Cerebellum (tissue), 4 donors: ENCODE measurements at places on chromosomes 13 and 19.

- no peak for DNase-seq
Observed at GRCh38 chr13:23289917-23290357, 109.2 kb downstream of the SGCG start.

GRCh38 chr13:32989942-32990341 is 26.3 kb upstream of the KL start:
- DNase-seq, result no peak

GRCh38 chr13:109615721-109616420 is 170.5 kb downstream of the IRS2 start:
- no peak for DNase-seq

- no peak for DNase-seq
Observed at GRCh38 chr13:112333756-112334543, 42.2 kb upstream of the SPACA7 start.

GRCh38 chr19:45322311-45322710 is 364 bp downstream of the CKM start:
- DNase-seq, result no peak

- no peak for DNase-seq
Observed at GRCh38 chr19:49932041-49932451, 2.7 kb upstream of the NUP62 start.

GRCh38 chr19:45177817-45178261 is at the start of gene TRAPPC6A:
TRAPPC6A (minus strand) TSS chr19:45178237; CDS start chr19:45178218, 19 bp downstream.
- DNase-seq, result no peak

GRCh38 chr13:72412481-72412880 is 314.9 kb downstream of the MZT1 start:
- no peak for DNase-seq

DNA sequence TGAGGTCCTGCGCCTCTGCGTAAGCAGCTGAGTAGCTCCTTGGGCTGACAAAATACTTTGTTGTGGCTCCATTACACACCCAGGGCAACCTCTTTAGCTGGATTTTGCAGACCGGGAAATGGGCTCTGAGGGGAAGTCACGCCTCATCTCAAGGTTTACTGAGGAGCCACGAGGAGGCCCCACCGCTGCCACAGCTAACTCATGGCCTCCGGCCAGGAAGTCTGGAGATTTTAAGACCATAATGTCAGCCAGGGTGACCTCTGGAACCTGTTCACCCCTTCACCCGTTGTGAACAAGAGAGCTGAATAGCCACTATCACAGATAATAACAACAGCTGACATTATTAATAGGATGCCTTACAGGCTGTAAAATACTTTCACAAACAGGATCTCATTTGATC is 351.3 kb upstream of the TMTC4 start:
- no peak for DNase-seq

- DNase-seq, result no peak
Observed at GRCh38 chr13:31790992-31791391, 51.7 kb downstream of the RXFP2 start.

GRCh38 chr13:106774621-106775020 is 206.7 kb upstream of the ARGLU1 start:
- DNase-seq, result no peak

DNA sequence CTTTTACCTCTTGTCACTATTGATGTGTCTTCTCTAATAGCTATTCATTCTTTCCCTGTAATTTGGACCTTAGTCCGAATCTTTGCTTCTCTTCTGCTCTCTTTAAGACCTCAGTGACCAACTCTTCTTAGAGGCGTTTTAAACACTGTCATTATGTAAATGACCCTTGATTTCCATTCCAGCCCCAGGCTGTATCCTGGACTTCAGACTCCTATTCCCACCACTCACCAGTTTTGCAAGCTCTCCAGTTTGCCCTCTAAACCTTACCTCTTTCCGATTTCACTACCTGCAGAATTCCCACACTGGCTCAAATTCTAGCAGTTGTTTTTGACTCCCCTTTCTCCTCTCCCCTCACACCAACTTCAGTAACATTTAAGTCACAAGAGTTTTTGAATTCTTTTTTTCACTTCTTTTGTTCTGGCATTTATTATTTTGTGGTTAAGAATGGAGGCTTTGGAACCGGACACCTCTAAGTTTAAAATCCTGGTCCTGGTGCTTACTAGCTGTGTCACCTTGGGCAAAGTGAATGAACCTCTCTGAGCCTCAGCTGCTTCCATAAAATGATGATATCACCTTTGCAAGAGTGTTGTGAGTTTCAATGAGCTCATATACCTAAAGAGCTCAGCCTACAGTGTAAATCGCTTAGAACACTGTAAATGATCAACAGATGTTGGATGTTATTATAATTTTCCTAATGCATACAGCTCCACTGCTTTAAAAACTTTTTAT is 13.6 kb upstream of the HMGB1 start:
- DNase-seq, result no peak

DNA sequence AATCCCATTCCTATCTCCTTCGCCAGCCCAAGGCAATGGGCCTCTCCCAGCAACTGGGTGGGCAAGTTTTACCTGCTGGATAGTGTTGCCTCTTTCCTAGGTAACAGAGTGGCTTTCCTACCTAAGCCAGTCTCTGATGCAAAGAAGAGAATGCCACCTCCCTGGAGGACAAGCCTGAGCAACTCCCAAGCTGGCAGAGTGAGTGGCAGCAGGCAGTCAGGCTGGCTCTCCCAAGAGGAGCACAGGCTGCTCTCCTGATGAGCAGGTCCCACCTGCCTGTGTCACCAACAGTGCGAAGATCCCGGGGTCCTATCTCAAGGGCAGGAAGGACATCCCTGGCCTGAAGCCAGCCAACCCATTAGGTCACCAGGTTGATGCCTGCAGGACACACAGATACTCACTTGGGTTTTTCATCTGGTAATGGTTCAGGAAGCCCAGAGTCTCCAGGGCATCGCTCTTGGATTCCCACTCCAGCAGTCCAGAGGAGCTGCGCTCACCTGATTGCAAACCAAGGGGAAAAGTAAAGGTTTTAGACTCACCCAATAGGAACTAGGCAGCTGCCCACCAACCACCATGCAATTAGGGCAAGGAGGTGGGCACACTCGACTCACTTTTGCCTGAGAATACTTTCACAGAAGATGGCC is 5.5 kb upstream of the ECH1 start:
- no peak for DNase-seq

DNA sequence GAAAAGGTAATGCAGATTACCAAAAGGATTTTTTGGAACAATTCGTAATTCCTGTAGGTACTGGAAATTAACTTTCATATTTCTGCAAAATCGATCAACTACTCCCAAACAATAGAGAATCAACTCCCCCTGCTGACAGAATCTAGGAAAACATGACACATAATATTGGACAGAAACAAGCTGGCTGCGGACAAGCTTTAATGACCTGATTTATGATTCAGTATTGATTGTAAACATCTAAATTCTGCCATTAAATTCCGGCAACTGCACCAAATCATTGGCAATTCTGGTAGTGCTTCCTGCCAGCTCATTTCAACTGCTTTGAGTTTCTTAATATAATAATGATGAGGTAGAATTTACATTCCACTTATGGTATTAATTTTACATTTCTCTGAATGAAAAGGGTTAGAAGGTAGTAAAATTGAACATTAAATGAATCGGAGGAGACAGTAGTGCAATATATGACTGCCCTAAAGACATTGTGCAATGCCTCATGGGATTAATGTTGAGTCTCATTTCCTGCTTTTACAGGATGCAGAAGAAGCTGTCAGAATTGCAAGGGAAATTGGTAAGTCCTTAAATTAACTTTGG is 146.5 kb downstream of the PCCA start:
- peak; percentile 55 for DNase-seq

- DNase-seq, result no peak
Observed at GRCh38 chr13:31929031-31929770, 102.4 kb upstream of the FRY start.

DNA sequence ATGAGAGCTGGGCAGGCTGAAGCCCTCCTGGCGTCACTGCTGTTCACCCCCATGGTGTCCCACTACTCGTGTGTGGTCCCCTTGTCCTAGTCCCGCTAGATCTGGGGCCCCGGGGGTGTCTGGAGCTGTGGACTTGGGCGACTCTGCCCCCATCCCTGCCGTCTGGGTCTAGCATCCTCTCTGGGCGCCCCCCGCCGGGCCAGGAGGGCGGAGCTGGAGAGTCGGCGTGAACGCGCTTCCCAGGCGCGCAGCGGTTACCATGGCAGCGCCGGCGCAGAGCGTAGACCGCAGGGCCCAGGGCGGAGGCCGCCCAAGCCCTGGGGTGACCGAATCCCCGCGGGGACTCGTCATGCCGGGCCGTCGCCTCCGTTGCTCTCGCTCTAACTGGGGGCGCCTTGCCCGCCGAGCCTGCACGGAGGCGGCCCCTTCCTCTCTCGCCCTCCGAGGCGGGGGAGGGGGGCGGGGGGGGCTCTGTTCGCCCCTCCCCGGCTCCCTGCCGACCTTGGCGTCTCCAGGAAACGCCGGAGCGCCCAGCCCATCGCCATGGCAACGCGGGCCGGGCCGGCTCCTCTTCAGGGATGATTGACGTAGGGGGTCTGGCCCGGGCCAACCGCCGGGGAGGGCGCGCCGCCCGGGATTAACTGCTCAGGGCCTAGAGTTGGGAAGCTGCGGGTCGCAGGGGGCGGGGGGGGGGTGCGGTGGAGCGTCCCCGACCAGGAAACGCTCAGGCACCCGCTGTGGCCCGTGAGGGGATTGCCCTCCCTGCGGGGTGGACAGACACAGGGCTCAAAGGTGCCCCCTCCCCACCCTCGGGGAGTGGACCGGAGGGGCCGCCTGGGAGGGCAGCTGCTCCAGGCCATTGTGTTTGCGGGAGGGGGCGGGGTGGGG is 8.9 kb downstream of the ISYNA1 start:
- peak; percentile 94 for DNase-seq

GRCh38 chr19:2259336-2259735 is 3.1 kb upstream of the JSRP1 start:
- DNase-seq, result no peak

DNA sequence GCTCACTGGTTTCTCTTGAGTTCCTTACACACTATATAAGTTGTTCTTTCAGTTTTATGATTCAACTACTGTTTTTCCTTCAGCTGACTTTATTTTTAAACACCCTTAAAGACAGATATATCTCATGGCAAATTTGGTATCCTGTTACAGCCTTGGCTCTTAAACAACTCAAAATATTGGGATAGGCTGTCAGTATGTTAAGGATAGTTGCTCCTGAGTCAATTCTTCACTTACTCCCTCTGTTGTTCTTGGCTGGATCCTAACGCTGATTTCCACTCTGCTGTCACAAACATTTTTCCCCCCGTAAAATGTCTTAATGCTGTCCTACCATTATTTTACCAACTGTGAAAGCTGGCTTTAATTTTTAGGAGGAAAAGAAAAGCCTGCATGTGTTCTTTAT is 1.2 kb downstream of the KCNRG start:
- no peak for DNase-seq

- DNase-seq, result no peak
Observed at GRCh38 chr19:44112802-44113137, 429 bp upstream of the ZNF225 start.

DNA sequence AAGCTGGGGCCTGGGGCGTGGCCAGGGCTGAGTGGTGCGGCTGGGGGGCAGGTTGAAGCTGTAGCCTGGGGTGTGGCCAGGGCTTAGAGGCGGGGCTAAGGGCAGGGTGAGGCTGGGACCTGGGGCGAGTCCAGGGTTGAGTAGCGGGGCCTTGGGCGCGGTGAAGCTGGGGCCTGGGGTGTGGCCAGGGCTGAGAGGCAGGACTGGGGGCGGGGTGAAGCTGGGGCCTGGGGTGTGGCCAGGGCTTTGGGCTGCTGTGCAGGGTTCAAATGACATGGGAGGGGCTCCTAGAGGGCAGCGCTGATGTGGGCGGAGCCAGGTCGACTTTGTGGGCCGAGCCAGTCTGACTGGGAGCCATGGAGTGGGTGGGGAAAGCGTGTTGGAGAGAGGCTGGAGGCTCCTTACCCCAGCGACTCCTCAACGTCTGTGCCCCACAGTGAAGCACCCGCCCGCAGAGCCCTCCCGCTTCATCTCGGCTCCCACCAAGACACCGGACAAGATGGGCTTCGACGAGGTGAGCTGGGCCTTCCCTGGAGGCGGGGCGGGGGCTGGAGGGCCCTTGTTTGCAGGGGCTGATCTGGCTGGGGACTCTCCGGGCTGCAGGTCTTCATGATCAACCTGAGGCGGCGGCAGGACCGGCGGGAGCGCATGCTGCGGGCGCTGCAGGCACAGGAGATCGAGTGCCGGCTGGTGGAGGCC is 21.5 kb downstream of the COLGALT1 start:
- DNase-seq, result no peak

GRCh38 chr19:51565583-51565982 is 5.5 kb upstream of the ZNF175 start:
- no peak for DNase-seq

DNA sequence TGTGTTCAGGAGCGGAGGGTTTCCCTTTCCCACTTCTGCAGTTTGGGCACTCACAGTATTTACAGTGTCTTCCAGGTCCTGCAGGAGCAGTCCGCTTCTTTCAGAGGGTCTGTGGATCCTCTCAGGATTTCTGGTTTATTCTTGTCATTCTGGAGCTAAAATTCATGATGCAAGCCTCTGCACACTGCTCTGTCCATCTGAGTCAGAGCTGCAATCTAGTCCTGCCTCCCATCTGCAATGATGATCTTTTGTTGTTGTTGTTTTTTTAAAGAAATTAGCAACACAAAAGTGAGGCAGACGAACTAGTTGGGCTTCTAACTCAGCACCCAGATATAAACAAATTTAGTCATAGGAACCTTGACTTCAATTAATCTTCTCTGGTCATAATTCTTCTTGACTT is 86.5 kb downstream of the DLEU7 start:
- no peak for DNase-seq

GRCh38 chr13:63209330-63210017 is 1793.8 kb upstream of the PCDH20 start:
- DNase-seq, result no peak

DNA sequence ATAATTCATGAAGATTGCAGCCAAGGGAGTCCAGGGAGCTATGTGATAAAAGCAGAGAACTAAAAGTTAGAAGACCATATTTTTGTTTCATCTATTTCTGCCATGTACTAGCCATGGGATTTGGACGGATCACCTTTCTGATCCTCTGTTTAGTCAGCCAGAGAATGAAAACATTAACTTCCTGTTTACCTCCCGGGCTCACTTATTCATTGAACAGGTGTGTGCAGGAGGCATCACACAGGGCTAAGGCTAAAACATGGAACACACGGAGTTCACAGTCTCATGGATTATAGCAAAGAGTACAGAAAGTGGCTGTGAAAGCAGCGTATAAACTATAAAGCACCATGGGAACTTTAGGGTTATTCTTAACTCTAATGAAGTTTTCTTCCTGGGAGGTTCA is 96.8 kb downstream of the GPR12 start:
- peak; percentile 30 for DNase-seq
